ENCODE measurements at places on chromosomes 5 and 9.

GRCh38 chr9:113934167-113934828, 58.2 kb downstream of the ZNF618 start:
- no peak for DNase-seq

- no peak for DNase-seq
Measured at GRCh38 chr5:79806741-79807140, 117.1 kb downstream of the CMYA5 start.

GRCh38 chr5:3598769-3599211, 3.2 kb downstream of the IRX1 start:
- no peak for DNase-seq

- DNase-seq = no peak
Measured at GRCh38 chr9:83701769-83702168, 6.0 kb downstream of the UBQLN1 start.

DNA sequence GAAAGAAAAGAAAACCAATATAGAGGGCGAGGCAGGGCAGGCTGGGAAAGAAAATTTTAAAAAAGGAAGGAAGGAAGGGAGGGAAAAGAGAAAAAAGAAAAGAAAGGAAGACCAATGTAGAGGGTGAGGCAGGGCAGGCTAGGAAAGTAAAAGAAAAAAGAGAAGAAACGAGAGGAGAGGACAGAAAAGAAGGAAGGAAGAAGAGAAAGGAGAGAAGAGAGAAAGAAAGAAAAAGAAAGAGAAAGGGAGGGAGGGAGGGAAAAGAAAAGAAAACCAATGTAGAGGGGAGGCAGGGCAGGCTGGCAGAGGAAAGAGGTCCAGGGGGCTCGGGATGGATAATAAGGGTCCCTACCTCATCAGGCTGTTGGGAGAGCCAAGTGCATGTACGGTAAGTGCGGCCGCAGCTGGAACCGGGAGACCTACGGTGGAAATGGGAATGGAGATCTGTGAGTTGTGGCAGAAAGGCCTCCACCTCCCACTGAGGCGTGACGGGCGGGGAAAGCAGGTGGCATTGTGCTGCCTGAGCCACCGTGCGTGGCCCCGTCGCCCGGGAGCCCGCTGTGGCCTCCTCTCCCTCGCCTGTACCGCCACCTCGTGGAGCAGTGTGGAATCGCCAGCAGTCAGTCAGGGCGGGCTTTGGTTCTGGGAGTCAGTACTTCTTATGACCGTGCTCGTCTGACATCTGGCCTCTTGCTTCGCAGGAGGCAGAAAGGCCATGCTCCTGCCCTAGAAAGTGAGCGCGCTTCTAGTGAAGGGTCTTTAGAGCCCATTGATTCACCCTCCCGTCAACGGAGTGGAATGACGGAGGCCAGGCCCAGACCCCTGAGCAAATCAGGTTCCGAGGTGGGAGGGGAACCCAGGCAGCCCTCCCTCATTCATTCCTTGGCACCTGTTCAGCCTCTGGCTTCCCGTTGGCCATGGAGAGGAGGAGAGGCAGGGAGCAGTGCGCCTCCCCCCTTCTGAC, 10.4 kb upstream of the NHP2 start:
- peak; percentile 92 for DNase-seq

DNA sequence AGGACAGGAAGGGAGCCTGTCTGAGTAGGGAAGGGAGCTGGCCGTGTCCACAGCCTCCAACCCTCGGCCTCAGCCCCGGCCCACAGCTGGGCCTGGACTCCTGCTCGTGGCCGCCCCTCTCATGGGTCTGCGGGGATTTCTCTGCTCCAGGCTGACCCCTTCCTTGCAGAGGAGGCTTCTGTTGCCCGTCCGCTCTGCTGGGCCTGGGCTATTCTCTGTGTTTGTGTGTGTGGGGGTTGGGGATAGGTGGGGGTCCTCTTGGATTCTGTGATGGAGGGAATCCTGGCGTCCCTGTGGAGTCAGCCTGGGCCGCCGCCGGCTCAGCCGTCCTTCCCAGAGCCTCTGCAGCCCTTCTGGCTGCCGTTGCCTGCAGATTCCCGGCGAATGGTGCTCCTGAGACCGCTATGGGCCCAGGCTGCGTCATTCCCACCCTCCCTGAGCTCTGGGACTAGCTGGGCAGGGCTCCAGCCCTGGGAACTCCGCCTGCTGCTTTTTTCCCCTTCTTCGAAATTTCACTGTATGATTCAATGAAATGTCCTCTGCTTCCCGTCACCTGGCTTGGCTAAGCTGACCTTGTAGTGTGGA, 64.2 kb downstream of the FGF18 start:
- DNase-seq = no peak

GRCh38 chr9:76218886-76219445, 175.3 kb downstream of the RFK start:
- DNase-seq = no peak

- no peak for DNase-seq
Measured at GRCh38 chr9:87787735-87788134, 61.8 kb downstream of the CTSL start.

DNA sequence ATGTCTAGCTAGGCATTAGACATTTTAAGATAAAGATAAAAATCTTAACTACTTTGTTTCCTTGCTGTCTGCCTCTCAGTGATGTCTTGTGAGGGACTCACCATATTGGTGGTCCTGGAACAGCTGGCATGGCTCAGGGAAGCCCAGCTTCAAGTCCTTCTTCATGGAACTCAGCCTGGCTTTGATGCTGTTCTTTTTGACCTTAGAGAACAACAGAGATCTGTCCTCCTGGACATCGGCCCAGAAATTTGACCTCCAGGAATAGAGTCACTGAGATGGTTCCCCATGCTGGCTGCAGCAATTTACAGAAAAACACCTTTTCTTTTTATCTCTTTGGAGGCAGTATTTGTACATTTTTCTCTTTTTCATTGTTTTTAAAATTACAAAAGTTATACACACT, 235.5 kb upstream of the WWC1 start:
- no peak for DNase-seq

GRCh38 chr9:16058131-16058549, 505.3 kb downstream of the CCDC171 start:
- no peak for DNase-seq

DNA sequence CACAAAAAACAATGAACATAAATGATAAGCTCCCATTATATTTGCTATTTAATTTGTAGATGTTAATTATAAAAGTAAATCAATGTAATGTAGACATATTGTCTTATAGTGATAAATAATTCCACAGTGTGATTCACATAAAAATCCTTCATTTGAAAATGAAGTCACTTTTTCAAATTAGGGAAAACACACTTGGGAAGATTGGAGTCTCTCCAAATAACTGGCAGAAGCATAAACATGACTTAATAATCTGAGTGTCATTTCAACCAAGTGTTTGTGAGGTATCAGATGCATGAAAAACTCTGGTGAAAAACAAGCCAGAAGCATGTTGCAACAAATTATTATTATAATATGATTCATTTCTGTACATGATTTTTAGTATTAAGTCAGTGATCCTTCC, 102.2 kb downstream of the CETN3 start:
- DNase-seq = no peak

DNA sequence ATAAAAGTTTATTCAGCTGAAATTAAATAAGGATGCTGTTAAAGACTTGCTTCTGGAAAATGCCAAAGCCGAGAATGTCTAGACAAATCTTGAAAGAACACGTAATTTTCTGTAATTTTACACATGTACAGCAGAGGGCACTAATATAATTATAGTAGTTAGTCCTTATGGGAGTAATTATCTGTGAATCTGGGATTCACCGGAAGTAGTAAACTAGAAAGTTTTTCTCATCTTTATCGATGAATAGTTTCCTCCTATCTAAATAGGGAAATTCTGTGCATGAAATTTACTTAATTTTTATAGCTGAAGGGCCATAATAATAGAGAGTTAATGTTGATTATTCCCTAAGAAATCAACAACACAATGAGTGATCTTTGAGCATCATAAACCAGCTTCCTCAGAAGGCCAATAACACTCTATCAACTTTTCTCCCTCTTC, 18.4 kb upstream of the CNTLN start:
- DNase-seq = no peak

GRCh38 chr5:180100621-180101450, 29.3 kb upstream of the RNF130 start:
- no peak for DNase-seq

GRCh38 chr9:133102190-133103021, 18.6 kb downstream of the RALGDS start:
- DNase-seq = no peak

GRCh38 chr5:86679529-86679928, 61.8 kb downstream of the COX7C start:
- DNase-seq = no peak

DNA sequence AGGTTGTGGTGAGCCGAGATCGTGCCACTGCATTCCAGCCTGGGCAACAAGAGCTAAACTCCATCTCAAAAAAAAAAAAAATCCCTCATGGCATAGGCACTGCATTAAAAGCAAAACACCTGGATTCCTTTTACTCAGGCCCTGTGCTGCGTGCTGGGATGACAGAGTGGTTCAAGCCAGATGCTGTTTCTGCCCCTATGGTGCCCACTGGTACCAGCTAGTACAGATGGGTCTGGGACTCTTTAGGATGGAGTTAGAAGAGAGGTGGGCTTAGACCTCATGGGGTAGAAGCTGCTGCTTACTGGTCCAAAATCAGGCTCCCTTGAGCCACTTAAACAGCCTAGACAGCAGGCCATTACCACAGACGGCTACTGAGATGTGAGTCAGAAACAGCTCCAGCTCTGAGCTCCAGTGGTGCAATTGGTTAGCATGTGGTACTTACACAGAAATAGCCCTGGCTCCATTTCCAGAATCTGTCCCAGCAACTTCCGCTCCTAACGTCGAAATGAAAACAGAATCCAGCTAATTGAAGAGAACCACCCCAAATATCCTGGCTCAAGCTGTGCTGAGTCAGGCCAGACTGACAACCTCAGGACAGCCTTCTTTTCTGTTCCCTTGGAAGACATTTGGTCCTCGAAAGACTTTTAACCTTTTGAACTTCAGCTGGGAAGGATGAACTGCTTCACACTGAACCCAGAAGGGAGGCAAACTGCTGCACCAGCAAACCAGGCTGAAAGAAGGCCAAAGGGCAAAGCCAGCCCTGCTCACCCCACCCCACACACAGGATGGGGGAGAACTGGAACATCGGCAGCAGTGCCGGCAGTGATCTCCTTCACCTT, 15.5 kb downstream of the C5orf15 start:
- DNase-seq = no peak

DNA sequence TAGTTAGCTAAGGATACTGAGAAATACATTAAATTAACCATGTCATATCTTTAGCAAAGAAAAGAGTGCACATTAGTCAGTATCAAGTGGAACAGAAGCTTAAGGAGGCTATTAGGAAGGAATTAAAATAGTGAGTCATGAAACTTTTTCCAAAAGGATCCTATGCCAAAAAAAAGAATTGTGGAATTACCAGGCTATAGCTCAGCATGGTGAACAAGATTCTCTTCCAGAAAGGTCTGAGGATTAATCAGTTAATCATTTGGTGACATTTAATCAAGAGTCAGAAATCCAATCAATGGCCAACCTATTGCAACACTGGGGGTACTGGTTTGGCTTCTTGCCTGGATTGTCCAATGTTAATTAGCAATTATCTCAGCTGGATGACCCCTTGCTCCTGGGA, 244.5 kb upstream of the NMUR2 start:
- no peak for DNase-seq

DNA sequence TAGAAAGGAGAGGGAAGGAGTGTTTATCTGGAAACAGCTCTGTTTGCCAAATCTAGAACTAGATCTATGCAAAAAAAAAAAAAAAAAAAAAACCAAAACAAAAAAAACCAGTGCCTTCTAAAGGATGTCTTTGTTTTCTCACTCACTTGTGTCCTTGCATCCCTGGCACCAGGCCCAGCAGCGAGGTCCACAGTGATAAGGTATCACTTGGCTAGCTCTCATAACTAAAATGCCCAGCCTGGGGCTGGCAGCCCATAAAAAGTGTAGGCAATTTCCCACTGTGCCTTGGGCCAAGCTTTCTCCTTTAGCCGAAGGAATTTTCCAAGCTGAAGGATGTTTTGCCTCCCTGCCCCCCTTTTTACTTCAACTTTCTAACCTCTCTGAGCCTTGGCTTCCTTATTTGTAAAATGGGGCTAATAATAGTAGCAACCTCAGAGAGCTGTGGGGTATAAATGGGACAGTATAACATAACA, 20.8 kb downstream of the RGS3 start:
- no peak for DNase-seq

GRCh38 chr9:119365291-119366027, 3.8 kb downstream of the BRINP1 start:
- no peak for DNase-seq

GRCh38 chr9:135199489-135199888, 112.0 kb downstream of the OLFM1 start:
- DNase-seq = no peak

DNA sequence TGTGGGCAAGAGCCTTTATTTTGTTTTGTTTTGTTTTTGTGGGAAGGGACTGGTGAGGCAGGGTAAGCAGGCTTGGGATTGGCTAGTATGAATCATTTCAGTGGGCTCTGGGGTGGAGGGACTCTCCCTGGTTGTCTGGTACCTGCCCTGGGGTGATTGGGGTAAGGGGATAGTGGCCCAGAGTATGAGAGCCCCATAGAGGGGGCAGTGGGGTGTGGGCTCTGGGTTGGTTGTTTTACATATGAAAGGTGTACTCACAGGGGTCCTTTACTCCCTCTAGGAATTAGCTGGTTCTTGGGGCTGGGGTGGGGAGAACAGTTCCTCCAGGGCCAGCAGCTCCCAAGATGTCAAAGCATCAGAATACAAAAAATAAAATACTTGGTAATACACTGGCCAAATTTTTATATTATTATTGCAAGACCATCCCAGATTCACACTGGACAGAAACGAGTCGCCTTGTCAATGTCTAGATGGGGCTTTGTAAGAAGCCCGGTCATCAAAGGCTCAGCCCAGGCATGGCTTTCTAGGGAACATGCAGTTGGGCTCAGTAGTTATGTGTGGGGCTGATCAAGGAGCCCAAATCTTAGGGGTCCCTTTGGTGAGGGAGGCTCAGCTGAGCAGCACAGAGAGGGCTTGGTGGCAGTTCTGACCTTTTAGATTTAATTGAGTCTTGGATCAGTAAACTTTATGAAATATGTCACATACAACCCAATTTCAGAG, 190.5 kb downstream of the NXNL2 start:
- no peak for DNase-seq

- no peak for DNase-seq
Measured at GRCh38 chr5:23007236-23007635, 154.1 kb upstream of the CDH12 start.

DNA sequence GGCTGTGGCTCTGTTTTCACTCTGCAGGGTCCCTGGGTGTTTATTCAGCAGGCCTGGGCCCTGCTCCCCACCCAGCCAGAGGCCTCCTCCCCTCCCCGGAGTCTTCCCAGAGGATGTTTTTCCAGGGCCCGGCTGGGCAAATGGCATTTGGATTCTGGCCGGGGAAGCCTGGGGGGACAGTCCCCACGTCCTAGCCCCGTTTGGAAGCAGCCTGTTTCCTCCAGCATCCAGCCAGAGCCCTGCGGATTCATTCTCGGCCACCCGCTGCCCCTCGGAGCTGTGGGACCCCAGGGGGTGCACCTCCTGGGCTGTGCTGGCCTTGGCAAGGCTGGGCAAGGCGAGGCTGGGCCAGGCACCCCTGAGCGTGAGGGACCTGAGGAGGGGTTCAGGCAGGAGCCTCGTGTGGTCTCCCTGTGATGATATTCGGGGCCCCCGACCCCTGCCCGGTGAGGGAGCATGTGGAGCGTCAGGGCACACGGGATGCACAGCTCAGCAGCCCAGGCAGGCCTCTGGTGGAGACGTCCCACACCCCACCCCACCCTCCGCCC, 48.8 kb upstream of the EGFL7 start:
- no peak for DNase-seq
